OCI-LY7 (cell line): ENCODE measurements at places on chromosomes 1 and 21. TPM values are rescaled to one million over a fixed set of nuclear protein-coding genes. Genes with fewer than 3 reads are reported as not detected.

DNA sequence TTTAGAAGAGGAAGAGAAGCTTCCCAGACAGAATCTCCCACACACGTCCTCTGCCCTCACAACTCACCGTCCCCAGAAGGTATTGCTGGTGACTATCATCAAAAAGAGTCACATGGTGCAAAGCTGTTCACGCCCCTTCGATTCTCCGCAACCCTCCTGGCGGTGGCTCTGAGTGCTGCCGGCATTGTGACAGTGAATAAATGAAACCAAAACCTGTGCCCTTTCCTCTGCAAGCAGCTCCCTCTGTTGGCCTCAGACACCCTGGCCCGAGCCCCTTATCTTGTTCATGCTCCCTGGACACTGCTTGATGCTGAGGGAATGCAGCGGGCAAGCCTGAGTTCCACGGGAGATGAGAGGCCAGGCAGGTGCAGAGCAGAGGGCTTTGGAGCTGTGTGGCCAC lies 510.3 kb downstream of the NPHP4 start:
- peak; percentile 24 for DNase-seq

The OR2T3 gene
- total RNA-seq = not detected in 2 replicates

- peak; percentile 50 for DNase-seq
Observed at GRCh38 chr1:200628223-200628881, 7.8 kb upstream of the KIF14 start.

The BMP8B gene
- 0.24 and 0.34 TPM in 2 replicates for total RNA-seq

The ATP1A2 gene
- total RNA-seq = not detected in 2 replicates

- no peak for DNase-seq
Observed at GRCh38 chr1:9881838-9882249, 28.2 kb downstream of the CTNNBIP1 start.

DNA sequence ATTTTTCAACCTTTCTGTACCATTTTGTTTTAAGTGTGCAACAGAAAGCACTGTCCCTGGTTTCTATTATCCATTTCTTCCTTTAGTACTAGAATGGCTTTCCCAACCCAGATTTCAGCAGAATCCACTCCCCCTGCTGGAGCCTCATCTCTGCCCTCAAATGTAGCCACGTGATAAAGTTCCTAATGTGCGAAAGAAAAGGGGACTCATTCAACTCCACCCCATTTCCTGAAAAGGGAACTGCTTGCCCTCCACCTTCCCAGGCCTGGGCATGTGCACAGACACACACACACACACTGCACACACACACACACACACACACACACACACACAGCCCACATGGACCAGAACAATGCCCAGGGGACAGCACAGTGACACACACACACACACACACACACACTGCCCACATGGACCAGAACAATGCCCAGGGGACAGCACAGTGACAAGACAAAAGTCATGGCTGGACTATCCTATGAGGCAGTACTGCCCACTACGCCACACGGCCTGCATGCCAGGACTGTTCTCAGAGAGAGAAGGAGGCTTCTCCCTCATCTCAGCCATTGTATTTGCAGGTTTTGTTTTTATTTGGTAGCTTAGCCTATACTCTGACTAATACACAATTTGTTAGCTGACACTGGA lies 33.2 kb downstream of the PACC1 start:
- no peak for DNase-seq

GRCh38 chr21:29168891-29169315 lies 38.5 kb downstream of the MAP3K7CL start:
- no peak for DNase-seq

GRCh38 chr1:36528361-36529349 lies 45.9 kb upstream of the CSF3R start:
- DNase-seq = peak; percentile 11

DNA sequence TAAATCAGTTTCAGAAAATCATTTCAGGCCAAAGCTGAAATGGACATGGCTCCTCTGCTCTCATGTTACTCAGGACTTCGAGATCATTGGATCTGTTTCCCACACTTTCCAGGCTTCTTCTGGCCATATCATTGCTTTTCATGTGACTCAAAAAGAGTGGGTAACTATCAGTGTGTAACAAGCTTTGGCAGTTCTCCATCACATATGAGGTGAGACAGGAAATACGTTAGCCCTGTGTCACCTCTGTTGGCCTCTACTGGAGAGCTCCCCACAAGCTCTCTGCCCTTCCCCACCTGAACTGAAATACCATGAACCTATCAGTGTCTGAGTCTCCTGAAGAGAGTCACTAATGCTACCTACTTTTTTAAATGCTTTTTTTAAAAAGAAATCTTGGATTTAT lies 128.2 kb downstream of the LBR start:
- DNase-seq = no peak

The KRTAP19-3 gene
- not detected in 2 replicates for total RNA-seq

- DNase-seq = no peak
Observed at GRCh38 chr1:150473659-150474058, 13.6 kb upstream of the TARS2 start.

DNA sequence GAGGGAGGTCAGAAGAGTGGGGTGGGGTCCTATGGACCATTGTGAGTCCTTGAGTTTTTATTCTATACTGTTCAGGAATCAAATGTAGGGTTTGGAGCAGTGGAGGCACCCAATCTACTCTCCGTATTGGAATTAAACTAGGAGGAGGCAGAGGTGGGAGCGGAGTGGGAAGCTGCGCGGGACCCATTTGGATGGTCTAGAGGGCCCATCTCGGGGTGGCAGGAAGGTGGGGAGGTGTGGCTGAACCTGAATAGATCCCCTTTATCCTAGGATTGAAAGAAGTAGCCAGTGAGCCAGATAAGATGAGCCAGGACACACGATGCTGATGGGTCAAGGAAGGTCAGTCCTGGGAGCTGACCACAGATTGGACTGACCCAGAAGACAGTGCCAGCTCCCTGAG lies 325.8 kb downstream of the AJAP1 start:
- no peak for DNase-seq

The RXFP4 gene
- 0.34 TPM in 1 of 2 replicates, not detected in the other for total RNA-seq

DNA sequence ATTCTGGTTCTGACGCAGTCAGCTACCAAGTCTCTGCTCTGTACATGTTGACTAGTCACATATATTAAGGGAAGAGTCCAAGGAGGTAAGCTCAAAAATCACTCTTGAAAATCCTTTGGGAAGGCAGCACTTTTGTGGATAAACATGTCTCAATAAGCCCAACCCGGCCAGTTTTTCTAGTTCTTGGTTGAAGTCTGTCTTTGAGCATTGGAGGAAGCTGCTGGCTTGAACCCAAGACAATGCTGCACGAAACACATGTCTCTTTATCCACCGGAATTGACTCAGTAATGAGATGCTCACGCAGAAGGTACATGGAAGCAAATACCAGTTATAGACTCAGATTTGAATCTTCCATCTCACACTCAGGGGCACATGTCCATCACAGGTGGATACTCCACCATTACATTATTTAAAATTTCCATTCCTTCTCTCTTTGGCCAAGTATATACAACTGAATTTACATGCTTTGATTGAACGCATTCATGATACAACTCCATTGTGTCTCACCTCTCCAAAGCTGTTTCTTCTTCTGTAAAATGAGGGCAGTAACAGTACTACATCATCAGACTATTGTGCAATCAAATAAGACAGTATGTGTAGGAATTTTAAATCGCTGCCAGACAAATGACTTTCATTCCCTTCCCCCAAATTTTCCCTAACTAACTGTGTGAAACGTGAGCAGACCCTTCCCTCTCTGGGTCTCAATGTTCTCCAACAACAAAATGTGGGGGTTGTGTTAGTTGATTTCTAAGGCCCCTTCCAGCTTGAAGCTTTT lies 9.6 kb upstream of the GUCA2A start:
- DNase-seq = no peak
